ENCODE measurements at places on chromosomes 16 and 17.

GRCh38 chr16:31664683-31665482, 137.2 kb downstream of the AHSP start:
- no peak for DNase-seq

GRCh38 chr16:27232901-27233625, 29.7 kb downstream of the KDM8 start:
- DNase-seq: no peak

DNA sequence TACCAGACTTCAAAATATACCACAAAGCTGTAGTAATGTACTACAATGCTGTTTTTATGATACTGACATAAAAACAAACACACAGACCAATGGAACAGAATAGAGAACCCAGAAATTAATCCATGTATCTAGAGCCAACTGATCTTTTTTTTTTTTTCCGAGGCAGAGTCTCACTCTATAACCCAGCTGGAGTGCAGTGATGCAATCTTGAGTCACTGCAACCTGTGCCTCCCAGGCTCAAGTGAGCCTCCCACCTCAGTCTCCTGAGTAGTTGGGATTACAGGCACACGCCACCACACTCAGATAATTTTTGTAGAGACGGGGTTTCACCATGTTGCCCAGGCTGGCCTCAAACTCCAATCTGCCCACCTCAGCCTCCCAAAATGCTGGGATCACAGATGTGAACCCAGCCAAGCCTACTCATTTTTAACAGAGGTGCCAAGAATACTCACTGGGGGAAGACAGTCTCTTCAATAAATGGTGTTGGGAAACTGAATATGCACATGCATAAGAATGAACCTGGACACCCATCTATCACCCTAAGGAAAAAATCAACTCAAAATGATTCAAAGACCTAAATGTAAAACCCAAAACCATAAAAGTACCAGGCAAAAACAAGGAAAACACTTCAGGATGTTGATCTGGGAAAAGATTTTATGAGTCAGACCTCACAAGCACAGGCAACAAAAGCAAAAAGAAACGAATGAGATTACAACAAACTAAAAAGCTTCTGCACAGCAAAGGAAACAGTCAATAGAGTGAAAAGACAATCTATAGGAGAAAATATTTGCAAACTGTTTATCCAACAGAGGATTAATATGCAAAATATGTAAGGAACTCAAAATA, 63.1 kb downstream of the STX8 start:
- no peak for DNase-seq

DNA sequence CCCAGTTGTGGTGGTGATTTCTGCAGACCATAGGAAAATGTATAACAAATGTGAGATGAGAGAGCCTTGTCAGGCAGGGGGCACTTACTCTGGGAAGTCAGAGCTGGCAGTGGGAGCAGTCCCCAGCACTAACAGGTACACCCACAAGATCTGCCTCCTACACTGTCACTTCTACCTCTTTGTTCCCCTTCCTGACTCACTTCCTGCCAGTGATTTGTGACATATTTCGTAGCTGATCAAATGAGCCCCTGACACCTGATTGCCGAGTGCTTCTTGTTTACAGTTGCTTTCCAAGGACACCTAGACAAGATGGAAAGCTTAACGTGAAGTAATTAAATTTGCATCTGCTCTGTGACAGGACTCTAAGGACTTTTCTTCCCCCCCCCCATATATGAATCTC, 40.5 kb downstream of the FTO start:
- DNase-seq: no peak

DNA sequence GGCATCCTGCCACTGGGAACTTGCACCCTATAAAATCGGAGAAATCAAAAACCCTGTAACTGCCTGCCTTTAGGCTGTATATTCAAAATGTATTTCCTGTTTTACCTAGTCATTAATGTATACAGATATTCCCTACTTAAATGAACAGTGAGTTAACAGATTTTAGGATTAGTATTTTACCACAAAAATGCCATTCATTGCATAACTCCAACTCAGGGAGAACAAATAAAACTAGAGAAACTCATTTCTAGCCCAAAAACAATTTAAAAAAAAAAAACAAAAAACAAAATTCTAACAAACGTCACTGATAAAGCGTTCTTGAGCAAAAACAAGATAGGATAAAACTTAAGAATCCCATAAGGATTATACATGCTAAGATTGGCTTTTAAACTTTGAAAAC, 3.7 kb upstream of the DHX33 start:
- no peak for DNase-seq

- no peak for DNase-seq
Measured at GRCh38 chr17:62655656-62656055, 28.2 kb downstream of the MRC2 start.

DNA sequence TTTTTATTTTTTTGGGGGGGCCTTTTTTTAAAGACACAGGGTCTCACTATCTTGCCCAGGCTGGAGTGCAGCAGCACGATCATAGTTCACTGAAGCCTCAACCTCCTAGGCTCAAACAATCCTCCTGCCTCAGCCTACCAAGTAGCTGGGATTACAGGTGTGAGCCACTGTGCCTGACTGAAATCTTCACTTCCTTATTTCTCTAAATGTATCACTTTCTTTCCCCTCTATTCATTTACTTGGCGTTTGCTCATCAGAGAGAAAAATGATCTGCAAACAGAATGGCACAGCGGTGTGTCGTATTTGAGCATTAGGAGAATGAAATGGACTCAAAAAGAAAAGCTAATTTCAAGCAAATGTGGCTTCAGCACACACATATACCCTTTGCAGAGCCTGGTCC, 44.3 kb upstream of the CDH5 start:
- DNase-seq: no peak

- no peak for DNase-seq
Measured at GRCh38 chr17:70426752-70427151, 257.4 kb downstream of the KCNJ2 start.
